Keratinocyte (primary cell): ENCODE measurements at places on chromosomes 13 and 19. TPM values are rescaled to one million over a fixed set of nuclear protein-coding genes. Genes with fewer than 3 reads are reported as not detected.
A peak's percentile ranks its signal among the peaks of the same experiment; 100 is the strongest.

- DNase-seq: no peak
- no peaks in the 10 kb centered on the region for H3K27me3 ChIP-seq
- H3K4me1 ChIP-seq: peaks cover 14% of the 10 kb centered on the region
- H3K36me3 ChIP-seq: no peaks in the 10 kb centered on the region
These were observed 2.2 kb downstream of the C3 start for GRCh38 chr19:6718111-6718740.

MISP gene
- 17.5 to 25.4 TPM (median 25.0 TPM) in 3 replicates for polyA plus RNA-seq

GRCh38 chr13:102441085-102441484 is 39.2 kb upstream of the FGF14 start:
- H3K27me3 ChIP-seq: no peaks in the 10 kb centered on the region
- H3K36me3 ChIP-seq: no peaks in the 10 kb centered on the region
- peaks cover 8% of the 10 kb centered on the region for H3K4me1 ChIP-seq
- H3K4me3 ChIP-seq: no peak overlapping the region
- no peak for DNase-seq
- no peak overlapping the region for H3K27ac ChIP-seq

- H3K27me3 ChIP-seq: no peaks in the 10 kb centered on the region
- H3K4me3 ChIP-seq: peak within 1 kb of the TSS; percentile 96
- peaks cover 35% of the 10 kb centered on the region for H3K4me1 ChIP-seq
- peak; percentile 73 for DNase-seq
- peak within 1 kb of the TSS; percentile 95 for H3K27ac ChIP-seq
- H3K36me3 ChIP-seq: no peaks in the 10 kb centered on the region
These were observed at the start of gene SPINT2 for GRCh38 chr19:38264486-38265212. SPINT2 (plus strand) TSS chr19:38264573; CDS start chr19:38264893, 320 bp downstream.

GRCh38 chr19:49145573-49146407 is 9.4 kb downstream of the HRC start:
- no peaks in the 10 kb centered on the region for H3K27me3 ChIP-seq
- no peaks in the 10 kb centered on the region for H3K36me3 ChIP-seq
- no peak overlapping the region for H3K4me3 ChIP-seq
- DNase-seq: no peak
